Neural progenitor cell (in vitro differentiated cells): ENCODE measurements at places on chromosomes 13 and 19. TPM values are rescaled to one million over a fixed set of nuclear protein-coding genes. Genes with fewer than 3 reads are reported as not detected.

Gene KLK7
- total RNA-seq: 0.28 and 0.36 TPM in 2 replicates

Gene ZNF230
- total RNA-seq: 3.9 and 4.7 TPM in 2 replicates

Gene ZNF667
- 8.0 and 8.6 TPM in 2 replicates for total RNA-seq

Gene ANKRD10
- 188 and 212 TPM in 2 replicates for total RNA-seq

Gene ATP4B
- not detected in 2 replicates for total RNA-seq

Gene GFY
- total RNA-seq: 0.09 TPM in 1 of 2 replicates, not detected in the other

Gene TRPC4
- 17.7 and 21.1 TPM in 2 replicates for total RNA-seq

Gene DHDH
- total RNA-seq: 1.6 TPM in 1 of 2 replicates, not detected in the other

Gene KCTD4
- not detected in 2 replicates for total RNA-seq

Gene EDDM13
- total RNA-seq: not detected in 2 replicates

- DNase-seq: no peak
Observed at GRCh38 chr19:41863209-41863931, 3.3 kb downstream of the RPS19 start.

DNA sequence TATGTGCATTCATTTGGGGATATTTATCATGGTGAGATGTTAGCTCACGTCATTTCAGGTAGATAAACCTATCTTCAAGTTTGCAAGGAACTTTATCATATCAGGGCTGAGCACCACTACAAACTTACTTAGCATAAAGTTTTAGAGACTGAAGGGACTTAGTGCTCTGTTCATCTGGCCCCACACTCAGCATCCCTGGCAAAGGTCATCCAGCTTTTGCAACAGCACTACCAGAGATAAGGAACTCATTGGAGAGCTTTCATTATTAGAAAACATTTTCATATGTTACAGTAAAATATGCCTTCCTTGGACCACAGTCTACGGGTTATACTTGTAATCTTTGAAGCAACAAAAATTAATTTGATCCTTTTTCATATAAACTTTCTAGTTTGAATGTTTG lies 263.4 kb downstream of the POU4F1 start:
- no peak for DNase-seq

DNA sequence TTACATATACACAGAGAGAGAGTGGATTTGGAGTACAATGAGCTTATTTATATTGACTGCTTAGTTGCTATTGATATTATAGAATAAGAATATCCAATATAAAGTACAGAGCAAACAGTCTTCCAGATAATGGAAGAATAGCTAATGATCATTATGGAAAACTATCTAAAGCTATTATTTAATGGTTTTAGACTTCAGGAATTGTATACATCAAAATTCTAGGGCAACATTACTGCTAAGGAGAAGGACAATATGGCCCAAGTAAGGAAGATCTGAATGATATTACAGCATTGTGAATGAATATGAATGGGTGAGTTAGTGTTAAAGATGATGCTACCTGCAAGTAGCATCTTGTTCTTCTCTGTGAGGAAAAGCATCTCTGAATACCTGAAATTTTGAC lies 604.2 kb upstream of the PCDH20 start:
- DNase-seq: no peak

GRCh38 chr13:107295416-107296140 lies 727.6 kb upstream of the ARGLU1 start:
- no peak for DNase-seq

- DNase-seq: no peak
Observed at GRCh38 chr13:110615005-110615321, 382 bp upstream of the NAXD start.

- no peak for DNase-seq
Observed at GRCh38 chr19:50662651-50663481, 13.6 kb downstream of the C19orf81 start.

DNA sequence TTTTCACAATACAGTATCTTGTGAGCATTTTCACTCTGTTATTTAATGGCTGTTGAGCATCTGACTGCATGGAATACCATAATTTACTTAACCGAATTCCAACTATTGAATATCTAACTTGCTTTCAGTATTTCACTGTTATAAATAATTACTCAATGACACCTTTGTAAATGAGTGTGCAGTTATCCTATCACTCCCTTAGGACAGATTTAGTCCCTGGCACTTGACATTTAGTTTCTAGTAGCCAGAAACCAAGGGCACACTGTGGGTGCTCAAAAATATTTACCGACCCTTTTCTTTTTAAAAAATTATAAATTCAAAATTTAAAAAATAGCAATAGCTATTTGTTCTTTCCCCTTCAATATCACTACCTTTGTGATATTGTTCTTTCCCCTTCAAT lies 258.8 kb downstream of the DCLK1 start:
- no peak for DNase-seq

- peak; percentile 54 for DNase-seq
Observed at GRCh38 chr19:33904681-33905080, 108.0 kb downstream of the KCTD15 start.

GRCh38 chr13:31172535-31172934 lies 10.8 kb upstream of the HSPH1 start:
- DNase-seq: no peak

GRCh38 chr13:52665325-52665724 lies 12.7 kb downstream of the SUGT1 start:
- peak; percentile 23 for DNase-seq

- no peak for DNase-seq
Observed at GRCh38 chr13:95315752-95316151, 14.5 kb upstream of the ABCC4 start.

DNA sequence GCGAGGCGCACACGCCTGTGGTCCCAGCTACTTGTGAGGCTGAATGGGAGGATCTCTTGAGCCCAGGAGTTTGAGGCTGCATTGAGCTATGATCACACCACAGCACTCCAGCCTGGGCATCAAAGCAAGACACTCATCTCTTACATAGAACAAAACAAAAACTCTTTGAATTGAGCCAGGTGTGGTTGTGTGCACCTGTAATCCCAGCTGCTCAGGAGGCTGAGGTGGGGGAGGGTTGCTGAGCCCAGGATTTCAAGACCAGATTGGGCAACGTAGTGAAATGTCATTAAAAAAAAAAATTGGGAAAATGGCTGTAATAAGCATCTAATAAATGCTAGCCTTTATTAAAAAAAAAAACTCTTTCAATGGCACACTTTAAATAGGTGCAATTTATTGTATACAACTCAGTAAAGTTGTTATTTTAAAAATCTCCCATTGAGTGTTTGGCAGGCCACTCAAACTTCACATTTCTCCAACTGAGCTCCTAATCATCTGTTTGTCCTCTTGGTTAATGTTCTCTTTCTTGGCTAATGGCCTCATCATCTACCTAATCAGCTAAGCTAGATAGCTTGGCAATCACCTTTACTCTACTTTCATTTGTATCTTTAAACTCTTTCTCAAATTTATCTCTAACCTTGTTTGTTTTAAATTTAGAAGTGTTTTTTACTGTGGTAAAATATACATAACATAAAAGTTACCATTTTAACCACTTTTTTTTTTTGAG lies 28.1 kb upstream of the HMGB1 start:
- no peak for DNase-seq

GRCh38 chr13:112133499-112134390 lies 66.8 kb downstream of the SOX1 start:
- DNase-seq: no peak

DNA sequence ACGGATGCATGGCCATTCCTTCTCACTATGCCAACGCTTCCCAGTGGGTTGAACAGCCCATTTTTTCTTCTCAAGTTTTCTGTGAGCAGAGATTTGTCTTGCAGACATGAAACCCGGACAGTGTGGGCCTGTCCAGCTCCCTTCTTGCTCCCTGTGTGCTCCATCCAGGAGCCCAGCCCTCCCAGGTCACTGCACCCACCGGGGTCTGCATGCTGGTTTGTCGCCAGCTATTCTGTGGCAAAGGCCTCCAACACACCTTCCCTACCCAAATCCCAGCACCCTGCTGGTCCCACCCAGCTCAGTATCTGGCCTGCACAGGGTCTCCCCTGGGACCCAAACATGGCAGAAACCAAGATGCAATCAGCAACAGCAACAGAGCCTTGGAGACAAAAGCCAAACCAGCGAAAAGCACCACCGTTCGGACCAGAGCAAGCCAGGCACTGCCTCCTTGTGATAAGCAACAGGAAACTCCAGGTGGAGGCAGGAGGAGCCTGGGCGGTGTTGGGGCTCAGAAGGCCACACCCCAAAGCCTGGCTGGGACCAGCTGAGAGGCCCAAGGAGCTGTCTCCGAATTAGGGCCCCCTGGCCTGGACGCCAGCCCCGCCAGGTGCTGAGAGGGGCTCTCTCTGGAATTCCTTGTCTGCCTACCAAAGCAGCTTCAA lies 12.2 kb upstream of the SPACA7 start:
- DNase-seq: no peak

- peak; percentile 51 for DNase-seq
Observed at GRCh38 chr19:3606174-3606689, 443 bp downstream of the TBXA2R start.

DNA sequence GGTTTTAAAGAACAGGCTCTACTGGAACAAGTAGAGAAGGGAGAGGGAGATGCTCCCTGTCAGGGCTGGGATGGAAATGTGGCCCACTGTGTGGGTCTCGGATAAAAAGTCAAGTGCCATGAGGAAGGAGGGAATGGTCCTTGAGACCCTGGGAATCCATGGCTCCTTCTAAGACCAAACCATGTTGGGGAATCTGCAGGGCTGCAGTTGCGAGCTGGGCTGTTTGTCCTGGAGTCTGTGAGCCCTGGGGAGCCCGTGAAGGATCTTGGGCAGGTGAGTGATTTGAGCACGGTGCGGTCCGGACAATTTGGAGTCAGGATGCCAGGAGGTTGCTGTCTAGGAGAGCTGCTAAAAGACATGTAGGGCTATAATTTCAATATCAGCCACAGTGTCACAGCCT lies 359.4 kb downstream of the FGF9 start:
- no peak for DNase-seq

GRCh38 chr13:46202188-46202795 lies 9.4 kb upstream of the LRRC63 start:
- no peak for DNase-seq

DNA sequence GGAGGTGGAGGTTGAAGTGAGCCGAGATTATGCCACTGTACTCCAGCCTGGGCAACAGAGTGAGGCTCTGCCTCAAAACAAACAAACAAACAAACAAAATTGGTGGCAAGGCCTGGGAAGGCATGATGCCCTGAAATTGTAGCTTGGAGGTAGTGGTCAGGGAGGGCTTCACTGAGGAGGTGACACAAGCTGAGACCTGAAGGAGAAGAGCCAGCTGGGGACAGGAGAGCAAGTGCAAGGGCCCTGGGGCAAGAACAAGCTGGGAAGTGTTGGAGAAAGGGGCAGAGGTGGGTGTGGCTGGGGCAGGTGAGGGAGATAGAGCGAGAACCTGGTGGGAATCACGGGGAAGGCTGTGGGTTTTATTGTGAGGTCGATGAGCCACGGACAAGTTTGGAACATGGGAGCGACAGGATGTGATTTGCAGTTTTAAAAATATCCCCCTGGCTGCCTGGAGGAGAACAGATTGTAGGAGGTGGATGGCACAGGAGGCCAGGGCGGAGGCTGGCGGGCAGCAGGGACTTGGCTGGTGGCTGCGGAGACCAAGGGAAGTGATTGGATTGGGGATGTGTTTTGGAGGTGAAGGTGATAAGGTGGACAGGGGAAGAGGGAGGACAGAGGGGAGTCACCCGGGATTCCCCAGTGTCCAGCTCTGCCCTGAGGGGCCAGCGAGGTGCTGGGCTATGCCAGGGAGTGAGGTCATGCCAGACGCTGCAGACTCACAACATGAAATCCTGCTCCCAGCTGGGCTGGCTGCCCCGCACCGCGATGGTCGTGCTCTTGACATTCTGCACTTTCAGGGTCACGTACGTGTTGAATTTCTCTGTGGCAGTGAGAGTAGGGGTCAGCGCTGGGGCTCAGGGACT lies 14.0 kb downstream of the UNC13A start:
- DNase-seq: no peak

DNA sequence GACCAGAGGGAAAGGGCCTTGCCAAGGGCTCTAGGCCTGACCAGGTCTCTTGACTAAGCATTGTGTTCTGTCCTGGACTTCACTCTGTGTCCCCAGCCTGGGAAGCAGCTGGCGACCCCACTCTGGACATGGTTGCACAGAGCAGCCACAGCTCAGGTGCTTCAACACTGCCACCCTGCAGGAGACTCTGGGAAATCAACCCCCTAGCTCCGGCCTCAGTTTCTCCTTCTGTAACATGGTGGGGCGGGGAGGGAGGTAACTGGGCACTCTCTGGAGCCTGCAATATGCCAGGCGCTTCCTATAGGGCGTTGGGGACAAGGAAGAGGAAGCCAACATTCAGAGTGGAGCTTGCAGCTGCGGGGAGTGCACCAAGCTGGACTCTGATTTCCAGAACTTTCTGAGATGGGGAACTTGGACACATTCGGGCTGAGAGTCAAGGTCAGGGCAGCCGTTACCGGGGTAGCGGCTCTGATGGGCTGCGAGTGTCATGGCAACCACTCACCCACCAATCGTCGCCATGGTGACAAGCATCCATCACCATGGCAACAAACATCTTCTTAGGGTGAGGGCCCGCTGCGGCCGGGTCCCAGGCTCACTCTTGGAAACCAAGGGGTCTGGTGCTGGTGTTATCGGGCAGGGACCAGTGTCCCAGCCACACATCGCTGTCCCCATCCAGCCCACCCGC lies 12.8 kb downstream of the F2RL3 start:
- peak; percentile 26 for DNase-seq

DNA sequence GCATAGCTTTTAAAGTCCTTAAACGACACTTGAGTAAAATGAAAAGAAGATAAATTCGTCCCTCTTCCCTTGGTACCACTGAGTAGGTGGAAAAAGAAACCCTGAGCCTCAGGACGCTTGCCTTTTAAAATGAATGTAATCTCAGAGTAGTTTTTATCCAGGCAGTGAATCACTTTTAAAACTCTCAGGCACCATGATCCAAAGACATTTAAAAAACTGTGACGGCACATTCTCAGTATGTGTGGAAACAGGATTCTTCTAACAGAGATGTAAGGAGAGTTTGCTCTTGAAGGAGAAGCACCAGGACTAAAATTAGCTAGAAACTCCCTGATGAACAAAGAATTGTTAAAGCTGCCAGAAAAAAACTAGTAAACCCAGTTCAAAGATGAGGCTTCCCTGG lies 105.7 kb upstream of the SLC15A1 start:
- no peak for DNase-seq
